ENCODE measurements at places on chromosomes 12 and 14.

DNA sequence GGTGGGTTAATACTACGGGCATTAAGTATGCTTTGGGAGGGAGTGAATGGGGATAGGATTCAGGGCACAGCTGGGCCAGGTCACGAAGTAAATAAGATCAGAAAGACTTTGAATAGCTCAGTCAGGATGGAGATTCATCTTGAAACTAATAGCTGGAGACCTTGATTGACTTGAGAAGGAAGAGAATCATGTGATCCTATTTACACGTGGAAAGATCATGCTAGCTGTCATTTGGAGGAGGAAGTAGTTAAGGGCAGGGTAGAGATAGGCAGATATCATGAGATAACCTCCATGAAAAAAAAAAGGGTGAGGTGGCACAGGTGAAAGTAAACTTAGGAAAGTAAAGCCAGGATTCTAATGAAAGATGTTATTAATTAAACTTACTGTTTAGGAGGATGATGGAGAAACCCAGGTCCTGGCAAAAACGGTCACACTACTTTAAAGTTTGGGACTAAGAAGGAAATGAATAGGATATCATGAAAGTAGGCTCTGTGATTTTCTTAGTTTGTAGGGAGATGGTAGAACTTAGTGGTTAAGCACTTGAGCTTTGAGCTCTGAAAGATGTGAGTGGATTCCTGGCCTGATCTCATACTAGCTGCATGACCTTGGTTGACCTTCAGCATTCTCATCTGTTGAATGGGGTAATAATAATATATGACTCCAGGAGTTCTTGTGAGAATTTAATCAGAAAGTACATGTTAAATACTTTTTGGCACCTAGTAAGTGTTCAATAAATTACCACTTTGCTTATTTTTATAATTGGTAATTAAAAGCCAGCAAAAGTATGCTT is 439.0 kb downstream of the NRXN3 start:
- DNase-seq = no peak

DNA sequence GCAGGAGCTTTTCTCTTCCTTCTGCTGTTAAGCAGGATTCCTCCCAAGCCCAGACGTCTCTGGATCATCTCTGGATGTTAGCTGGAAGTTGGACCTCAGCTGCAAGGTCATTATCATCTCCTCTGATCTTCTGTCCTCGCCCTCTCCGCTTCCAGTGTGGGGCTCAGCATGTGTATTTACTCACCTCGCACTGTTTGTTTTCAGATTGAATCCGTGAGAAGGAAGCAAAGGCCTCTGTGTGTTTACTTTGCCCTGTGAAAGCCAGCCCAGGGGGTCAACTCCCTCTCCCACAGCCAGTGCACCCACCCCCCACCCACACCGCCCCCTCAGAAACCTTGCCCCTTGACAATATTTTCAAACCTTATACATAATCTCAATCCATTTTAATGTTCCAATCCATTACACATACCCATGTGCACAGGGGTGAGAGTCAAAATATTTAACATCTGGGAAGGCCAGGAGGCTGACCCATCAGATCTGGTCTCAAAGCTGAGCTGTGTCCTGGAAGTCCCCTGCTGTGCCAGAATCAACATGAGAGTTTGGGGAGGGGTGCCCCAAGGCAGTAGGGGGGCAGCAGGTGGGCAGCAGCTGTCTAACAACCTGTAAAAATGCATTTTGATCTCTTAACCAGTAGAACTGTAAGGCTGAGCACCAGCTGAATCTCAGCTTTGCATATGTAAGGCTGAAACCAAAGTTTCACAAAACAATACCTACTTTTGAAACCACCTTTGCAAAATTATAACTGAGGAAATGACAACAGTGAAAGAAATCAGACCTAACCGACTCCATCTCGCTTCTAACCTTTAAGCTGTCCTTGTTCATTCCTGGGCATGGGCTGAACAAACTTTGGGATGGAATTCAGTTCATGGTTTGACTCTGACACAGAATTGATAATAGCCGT is 157.9 kb downstream of the ZNF664 start:
- no peak for DNase-seq

DNA sequence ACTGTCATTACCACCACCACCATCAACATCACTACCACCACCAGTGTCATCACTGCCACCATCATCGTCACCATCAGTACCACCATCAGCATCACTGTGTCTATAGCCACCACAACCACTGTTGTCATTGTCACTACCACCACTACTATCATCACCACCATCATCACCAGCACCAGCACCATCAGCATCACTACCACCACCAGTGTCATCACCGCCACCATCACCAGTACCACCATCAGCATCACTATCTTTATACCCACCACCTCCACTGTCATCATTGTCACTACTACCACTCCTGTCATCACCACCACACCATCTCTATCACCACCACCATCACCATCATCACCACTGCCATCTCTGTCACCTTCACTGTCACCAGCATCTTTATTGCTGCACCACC is 60.6 kb downstream of the BEGAIN start:
- DNase-seq = no peak

DNA sequence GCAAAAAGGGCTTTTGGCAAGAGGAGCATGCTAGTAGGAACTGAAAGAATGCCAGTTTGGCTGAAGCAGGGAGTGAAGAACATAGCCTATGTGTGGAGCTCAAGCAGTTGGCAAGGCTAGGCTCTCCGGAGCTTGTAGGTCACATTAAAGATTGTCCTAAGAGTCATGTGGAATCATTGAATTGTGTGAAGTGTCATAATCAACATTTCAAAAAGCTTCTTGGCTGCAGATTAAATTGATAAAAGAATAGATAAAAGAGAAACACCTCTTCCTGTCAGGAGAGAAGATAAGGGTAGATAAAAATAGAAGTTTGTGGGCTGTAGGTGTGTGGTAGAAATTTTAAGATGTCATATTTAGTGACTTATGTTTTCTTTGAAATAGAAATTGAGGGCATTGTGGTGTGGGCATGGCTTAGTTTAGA is 36.1 kb downstream of the CPSF6 start:
- no peak for DNase-seq

GRCh38 chr12:131896811-131897270 is 2.4 kb downstream of the ULK1 start:
- no peak for DNase-seq

GRCh38 chr12:25121916-25122315 is 73.0 kb downstream of the DNAI7 start:
- DNase-seq = no peak

- DNase-seq = no peak
These were observed 155.5 kb upstream of the CCND2 start for GRCh38 chr12:4118017-4118510.

DNA sequence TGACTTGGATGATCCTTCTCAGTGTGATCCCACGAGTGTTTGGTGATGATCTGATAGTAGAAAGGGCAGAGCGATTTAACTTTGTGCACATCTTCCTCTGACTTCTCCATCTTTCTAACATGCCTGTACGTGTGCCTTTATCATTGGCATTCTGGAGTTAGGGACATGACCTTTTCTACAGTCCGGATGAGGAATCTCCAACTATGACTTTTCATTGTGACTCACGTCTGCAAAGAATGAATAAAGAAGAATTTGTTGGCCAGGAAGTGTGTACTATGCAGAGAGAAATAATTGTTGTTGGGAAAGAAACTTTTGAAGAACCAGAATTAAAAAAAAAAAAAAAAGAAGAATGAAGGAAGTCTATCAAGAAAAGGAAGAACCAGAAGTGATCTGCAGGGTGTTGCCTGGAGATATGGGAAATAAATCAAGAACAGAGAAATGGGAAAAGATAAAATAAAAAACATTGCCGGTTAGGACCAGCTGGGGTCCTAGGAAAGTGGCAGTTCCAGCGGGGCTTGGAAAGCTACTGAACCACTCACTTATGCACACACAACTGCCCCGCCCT is 25.3 kb downstream of the PPFIBP1 start:
- no peak for DNase-seq

- peak; percentile 32 for DNase-seq
These were observed 169.9 kb downstream of the KIF21A start for GRCh38 chr12:39272871-39273655.

- DNase-seq = no peak
These were observed 16.5 kb upstream of the FZD10 start for GRCh38 chr12:130145731-130146130.

DNA sequence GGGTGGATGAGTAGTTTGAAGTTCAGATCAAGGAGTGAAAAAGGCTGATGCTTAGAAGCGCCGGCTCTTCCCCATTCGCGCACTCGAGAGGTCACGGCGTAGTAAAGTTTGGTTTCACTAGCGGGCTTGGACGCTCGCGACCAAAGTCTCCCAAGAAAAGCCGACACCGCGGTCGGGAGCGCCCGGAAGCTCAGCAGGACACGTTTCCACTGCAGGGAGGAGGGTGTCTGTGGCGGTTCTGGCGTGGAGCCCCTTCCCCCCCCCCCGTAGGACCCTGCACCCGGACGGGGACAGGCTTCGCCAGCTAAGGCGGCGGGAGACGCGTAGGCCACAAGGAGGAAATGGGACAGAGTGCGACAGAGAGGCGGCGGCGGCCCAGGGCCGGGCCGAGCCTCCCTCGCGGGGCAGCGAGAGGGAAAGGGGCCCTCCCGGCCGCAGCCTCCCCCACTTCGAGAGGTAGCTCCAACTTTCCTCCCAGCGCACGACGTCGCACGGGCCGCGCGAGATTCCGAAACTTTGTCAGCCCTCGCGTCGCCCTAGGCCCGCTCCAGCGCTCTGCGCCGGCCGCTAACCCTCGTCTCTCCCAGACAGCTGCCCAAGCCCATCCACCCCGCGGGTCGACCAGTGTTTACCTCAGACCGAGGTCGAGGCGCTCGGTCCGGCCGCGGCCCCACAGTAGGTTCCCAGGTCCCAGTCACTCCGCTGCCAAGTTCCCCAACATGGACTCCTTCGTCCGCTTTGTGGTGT is 480 bp downstream of the SCAF11 start:
- DNase-seq = peak; percentile 6

DNA sequence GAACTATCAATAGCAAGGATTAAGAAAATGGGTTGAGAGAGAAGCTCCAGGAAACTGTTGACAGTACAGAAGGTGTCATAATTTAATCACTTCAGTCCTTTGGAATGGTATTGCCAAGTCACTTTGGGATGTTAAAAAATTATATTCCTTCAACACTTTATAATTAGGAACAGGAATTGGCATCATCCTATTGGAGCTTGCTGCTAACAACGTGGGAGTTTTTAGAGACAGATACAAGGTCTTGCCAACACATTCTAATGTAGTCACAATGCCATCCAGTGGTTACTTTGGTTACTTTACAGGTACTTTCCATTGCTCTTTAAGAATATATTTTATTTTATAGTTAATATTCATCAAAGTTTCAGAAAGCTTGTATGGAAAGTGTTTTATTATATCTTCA is 310.1 kb downstream of the SYT1 start:
- peak; percentile 13 for DNase-seq

DNA sequence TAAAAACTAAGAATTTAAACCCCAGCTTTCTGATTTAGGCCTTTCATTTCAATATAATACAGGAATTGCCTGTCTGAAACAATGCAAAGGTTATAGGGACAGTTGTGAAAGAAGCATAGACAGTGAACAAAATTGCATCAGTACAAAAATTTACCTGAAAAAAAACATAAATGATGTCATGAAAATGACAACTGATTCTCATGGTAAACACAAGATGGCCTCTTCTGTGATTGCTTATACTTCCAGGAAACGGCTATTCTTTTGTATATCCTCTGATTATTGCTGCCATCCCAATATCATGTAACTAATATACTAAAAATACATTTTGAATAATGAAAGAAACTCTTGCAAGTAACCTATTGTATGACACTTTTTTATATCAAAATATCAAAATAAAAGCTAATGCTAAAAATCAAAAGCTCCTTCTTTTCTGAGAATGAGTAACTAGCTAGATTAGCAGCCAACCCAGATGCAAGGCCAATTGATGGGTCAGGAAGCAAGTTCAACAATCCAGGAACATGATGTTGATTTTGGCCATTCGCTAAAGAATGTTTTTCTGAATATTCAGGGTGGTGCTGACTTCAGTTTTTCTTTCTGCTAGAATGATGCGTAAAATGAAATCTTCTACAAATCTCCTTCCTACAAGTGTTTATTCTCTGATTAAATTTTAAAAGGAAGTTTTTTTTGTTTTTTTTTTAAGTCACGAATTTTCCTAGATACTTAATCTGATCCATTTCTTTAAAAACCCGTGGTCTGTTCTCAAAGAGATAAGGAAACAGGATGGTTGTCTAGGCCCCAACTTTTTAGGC is 83.6 kb downstream of the ALX1 start:
- DNase-seq = no peak

- DNase-seq = no peak
These were observed 14.8 kb upstream of the PAX9 start for GRCh38 chr14:36646664-36647416.

DNA sequence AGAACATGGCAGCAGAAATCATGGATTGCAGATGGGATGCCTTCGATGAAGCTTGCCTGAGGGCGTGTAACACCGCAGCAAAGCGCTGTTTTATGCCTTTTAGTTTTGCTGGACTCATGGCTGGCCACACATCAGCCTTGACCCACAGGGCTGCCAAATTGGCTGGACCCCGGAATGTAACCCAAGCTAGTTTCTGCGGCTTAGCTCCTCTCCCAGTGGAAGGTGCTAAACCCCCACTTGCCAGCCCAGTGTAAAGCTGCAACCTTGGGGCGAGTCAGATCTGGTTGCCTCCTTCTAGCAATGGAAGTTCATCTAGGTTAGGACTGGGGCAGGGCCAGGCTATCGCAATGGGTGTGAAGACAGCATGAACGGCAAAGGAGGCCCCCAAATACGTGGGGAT is 38.3 kb downstream of the MEG3 start:
- no peak for DNase-seq

GRCh38 chr12:77727442-77728001 is 103.2 kb upstream of the NAV3 start:
- no peak for DNase-seq

GRCh38 chr12:86914721-86915120 is 658.5 kb upstream of the MGAT4C start:
- peak; percentile 16 for DNase-seq

- DNase-seq = no peak
These were observed 34.3 kb downstream of the NOPCHAP1 start for GRCh38 chr12:105020241-105020962.

GRCh38 chr14:96139169-96139568 is 65.5 kb upstream of the BDKRB2 start:
- no peak for DNase-seq

DNA sequence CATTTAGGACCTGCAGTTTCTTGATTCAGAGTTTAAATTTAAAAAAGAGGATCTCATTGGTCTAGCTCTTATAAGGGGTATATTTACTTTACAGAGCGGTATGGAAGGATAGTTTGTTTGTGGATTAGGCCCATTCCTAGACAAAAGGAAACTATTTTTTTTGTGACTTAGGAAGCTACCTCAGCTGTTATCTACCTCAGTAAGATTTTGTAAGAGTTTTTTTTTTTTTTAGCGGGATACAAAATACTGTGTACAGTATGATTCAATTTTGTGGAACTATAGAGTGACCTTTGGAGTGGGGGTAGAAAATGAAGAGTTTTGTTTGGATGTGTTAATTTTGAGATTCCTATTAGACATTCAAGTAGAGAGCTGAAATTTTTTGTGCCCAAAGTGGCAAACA is 104.6 kb upstream of the ATF1 start:
- no peak for DNase-seq

All from NT2/D1 (cell line).